ENCODE measurements at places on chromosomes 3 and 15.

- no peak for DNase-seq
Observed at GRCh38 chr3:194225988-194226663, 90.2 kb downstream of the HES1 start.

DNA sequence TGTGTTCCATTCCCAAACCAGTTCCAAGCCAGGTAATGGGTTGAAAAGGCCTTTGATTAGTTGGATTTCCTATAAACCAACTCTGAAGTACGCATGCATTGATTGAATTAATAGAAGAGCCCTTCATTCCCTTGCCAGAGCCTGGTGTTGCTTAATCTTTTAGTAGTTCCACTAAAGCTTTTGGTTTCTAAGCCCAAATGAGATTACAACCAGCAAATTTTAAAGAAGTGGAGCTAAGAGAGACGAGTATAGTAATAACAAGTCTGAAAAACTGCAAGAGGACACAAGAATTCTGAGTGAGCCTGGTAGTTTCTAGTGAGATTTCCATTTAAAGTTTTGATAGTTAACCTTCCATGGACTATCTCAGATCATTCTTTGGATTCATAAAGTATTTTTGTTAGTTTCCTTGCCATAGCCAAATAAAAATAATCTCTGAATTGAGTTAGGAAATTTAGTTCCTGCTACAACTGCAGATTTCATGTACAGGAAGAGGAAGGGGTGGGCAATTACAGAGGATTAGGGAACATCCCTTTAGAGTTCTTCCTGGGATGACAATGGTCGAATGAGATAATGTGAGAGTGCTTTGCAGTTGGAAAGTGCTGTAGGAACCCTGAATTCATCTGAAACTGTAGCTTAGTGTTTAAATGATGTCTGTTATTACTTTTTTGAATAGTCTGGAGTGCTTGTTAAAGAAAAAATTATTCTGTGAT is 136.8 kb downstream of the FNDC3B start:
- DNase-seq: no peak

GRCh38 chr3:48088056-48088748 is 72.0 kb upstream of the MAP4 start:
- no peak for DNase-seq

DNA sequence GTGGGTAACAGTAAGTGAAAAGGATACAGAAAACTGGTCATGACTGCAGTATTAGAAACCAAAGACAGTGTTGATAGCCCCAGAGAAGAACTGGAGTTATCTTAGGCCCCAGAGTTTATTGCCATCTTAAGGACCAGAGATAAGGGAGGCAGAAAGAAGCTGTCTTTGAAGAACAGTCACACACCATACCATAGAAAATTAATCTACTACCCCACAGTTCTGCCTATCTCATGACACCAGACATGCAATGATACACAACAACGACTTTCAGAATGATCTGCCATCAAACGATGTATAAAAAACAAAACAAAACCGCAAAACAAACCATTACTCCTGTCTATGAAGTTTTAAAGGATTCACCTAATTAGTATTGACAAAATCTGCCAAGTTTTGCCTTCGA is 9.6 kb downstream of the CPOX start:
- no peak for DNase-seq

GRCh38 chr15:60407415-60407805 is 9.6 kb upstream of the ANXA2 start:
- no peak for DNase-seq

- DNase-seq: no peak
Observed at GRCh38 chr15:61712129-61712759, 348.0 kb downstream of the VPS13C start.

DNA sequence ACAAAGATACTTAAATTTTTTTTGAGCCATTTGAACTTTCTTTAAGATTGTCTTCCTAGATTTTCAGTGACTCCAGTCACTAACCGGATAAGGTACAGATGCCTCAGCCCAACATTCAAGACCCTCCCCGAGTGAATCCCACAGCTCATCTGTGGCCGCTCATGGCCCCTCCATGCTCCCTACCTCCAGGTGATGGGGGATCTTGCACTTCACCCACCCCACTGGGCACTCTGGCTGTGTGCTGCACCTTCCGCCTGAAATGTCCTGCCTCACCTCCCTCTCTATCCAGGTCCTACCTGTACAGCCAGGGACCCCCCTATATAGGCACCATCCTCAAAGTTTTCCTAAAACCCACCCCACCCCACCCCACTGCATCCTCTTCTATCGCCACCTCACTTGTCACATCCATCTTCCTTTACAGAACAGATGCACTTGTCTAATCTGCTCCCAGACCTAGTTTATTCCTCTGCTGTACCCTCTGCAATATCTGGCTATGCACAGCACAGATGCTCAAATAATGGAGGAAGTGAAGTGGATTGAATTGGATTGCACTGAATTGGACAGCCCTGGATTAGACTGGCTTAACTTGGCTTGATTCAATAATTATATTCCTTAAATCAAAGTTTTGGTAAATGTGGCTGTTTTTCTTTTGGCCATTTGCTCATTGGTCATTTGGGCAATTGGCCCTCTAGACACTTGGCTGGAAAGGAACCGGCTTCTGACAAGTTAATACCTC is 24.5 kb downstream of the NTRK3 start:
- DNase-seq: no peak

DNA sequence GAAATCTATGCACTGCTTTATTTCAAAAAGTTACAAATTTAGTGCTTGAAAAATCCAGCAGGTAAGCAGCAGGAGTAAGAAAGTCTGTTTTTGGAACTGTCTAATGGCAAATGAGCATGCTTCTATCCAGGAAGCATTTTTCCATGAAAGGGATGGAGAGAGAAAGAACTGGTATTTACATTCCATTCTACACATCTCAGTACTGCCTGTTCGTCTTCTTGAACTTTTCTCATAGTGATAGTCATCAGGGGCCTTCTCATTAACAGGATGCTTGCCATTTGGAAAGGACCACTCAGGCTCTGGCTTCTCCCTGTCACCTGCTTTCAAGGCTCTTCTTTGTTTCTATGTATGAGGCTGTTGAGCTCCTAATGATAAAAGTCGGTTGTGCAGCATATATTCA is 267.3 kb upstream of the IL12A start:
- DNase-seq: no peak

GRCh38 chr3:59885101-59885500 is 835.3 kb upstream of the CFAP20DC start:
- no peak for DNase-seq

GRCh38 chr15:26038693-26039092 is 175.6 kb upstream of the ATP10A start:
- no peak for DNase-seq

DNA sequence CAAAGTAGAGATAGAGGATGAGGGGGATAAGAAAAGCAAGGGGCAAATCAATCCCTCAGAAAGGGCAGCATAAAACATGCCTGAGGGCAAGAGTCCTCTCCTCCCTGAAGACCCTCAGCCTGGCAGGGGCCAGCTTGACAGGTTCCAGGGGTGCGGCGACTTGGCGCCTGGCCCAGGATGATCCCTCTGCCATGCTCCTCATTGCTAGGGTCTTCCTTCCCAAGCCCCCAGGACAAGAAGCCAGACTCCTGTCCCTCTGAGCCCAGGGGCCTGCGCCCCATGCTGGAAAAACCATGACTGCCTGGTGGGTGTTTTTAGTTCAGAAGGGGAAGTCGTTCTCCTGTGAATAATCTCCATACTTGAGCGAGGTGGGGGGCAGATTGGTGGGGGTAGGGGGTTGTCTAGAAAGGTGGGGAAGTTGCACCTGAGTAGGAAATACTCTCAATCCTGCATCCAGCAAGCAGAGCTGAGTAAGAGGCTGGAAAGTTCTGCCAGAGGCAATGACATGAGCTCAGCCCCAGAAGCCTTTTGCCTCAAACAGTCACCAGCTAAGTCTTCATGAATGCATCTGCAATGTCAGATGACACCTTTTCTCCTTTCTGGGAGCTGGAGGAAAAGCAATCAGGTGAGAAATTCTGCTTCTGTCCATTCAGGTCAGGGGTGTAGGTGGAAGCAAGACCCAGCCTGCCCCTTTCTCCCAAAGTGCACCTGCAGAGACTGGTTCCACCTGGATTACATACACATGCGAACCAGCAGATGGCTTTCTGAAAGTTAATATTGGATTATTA is 18.3 kb downstream of the SLC12A8 start:
- DNase-seq: no peak

- DNase-seq: no peak
Observed at GRCh38 chr3:196997311-196997710, 28.7 kb upstream of the PIGZ start.

- no peak for DNase-seq
Observed at GRCh38 chr3:3516996-3517395, 282.2 kb upstream of the LRRN1 start.

GRCh38 chr3:123334056-123334455 is 114.8 kb downstream of the ADCY5 start:
- DNase-seq: no peak

DNA sequence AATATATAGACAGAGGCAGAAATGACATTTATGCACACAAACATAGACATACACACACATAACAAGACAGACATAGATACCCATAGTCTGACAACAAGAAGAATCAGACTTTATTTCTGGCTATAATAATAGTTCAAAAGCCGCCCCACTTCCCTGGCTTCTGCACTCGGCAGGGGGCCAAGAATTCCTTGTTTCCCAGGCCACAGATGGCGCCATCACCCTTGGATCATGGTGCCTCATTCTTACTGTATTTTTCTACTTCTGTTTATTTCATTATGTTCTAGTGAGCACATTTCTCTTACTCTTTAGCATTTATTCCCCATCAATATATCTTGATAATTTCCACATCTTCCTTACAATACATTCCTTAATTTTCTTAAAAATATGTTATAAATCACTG is 387.5 kb downstream of the NLGN1 start:
- no peak for DNase-seq

- DNase-seq: no peak
Observed at GRCh38 chr15:44219073-44219472, 24.0 kb upstream of the FRMD5 start.

GRCh38 chr15:45970542-45970941 is 335.7 kb downstream of the SQOR start:
- no peak for DNase-seq

GRCh38 chr3:122468896-122469533 is 45.7 kb downstream of the KPNA1 start:
- no peak for DNase-seq

GRCh38 chr15:36878684-36879262 is 221.6 kb downstream of the MEIS2 start:
- DNase-seq: no peak

GRCh38 chr3:188198760-188199327 is 44.9 kb downstream of the LPP start:
- no peak for DNase-seq
